Left renal pelvis (tissue), 4 donors: ENCODE measurements at places on chromosomes 16 and 17.

GRCh38 chr17:56499799-56500388, 93.6 kb upstream of the NOG start:
- DNase-seq, result no peak

DNA sequence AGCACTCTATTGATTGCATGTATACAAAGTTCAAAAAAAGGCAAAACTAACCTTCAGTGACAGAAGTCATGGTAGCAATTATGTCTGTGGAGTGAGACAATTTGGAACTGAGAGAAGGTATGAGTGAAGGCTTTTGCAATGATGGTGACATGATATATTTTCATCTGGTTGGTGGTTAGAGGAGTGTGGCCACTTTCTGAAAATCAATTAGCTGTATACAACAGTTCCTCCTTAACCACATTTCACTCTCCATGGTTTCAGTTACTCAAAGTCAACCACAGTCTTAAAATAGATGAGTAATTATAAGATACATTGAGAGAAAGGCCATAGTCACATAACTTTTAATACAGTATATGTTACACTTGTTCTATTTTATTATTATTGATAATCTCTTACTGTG, 26.2 kb downstream of the ADAMTS18 start:
- no peak for DNase-seq

GRCh38 chr16:9096416-9096952, 5.0 kb downstream of the HAPSTR1 start:
- no peak for DNase-seq

- DNase-seq, result no peak
Observed at GRCh38 chr17:16106161-16106891, 106.7 kb downstream of the TTC19 start.

DNA sequence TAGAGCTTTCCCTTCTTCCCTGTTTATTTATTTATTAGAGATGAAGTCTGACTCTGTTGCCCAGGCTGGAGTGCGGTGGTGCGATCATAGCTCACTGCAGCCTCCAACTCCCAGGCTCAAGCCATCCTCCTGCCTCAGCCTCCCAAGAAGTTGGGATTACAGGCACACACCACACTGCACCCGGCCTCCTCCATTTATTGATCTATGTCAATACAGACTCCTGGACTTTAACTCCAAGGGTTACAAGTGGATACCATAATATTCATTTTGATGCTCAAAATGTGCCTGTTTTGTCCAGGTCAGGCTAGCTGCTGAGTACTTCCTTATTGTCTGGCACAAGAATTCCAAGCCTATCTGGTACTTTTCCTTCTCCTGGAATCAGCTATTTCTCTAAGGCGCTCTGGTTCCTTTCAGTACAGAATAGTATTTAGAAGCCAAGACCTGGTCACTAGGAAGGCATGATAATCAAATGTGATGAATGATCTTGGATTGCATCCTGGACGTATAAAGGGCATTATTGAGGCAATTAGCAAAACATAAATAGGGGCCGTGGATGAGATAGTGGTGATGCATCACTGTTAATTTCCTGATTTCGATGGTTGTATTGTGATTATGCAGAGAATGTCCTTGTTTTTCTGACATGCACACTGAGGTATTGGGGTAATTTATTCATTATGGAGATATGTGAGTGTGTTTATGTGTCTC, 21.7 kb downstream of the IL4R start:
- DNase-seq, result no peak

DNA sequence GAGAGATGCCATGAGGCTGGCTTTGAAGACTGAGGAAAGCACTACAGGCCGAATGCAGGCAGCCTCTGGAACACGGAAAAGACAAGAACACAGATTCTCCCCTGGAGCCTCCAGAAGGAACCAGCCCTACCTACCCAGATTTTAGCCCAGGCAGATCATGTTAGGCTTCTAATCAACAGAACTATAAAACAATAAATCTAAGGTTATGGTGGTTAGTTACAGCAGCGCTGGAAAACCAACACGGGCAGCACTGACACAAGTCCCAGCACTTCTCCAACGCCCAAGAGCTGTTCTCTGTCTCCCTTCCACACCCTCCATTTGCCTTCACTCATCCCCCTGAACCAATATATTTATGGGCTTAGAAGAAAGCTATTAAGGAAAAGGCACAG, 7.5 kb downstream of the ANKRD11 start:
- DNase-seq, result no peak

DNA sequence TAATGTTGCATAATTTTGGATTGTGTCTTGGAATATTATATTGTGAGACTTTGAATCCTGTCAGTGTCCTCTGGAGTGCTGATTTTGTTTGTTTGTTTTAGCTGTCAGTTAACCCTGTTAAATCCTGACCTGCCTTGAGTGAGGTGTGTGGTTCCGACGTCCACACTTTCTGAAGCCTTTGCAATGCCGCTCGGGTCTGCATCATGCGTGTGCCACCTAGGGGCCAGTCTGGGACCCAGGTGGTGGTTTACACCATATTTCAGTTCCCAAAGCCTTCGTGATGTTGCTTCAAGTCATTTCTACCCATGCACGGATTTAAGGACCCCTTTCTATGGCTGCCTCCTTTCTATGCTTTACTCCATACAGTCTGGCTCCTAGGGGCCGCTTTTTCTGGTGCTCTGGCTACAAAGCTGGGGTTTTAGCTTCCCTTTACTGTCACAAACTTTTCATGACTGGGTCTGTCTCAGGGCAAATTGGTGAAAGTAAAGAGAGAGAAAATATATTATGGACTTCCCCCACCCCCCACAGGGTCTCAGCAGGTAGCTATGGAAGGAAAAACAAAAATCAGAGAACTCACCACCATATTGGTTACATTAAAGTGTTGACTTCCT, 11.4 kb upstream of the OR4D1 start:
- DNase-seq, result no peak

GRCh38 chr16:60027351-60027750, 1293.2 kb upstream of the GOT2 start:
- DNase-seq, result no peak

DNA sequence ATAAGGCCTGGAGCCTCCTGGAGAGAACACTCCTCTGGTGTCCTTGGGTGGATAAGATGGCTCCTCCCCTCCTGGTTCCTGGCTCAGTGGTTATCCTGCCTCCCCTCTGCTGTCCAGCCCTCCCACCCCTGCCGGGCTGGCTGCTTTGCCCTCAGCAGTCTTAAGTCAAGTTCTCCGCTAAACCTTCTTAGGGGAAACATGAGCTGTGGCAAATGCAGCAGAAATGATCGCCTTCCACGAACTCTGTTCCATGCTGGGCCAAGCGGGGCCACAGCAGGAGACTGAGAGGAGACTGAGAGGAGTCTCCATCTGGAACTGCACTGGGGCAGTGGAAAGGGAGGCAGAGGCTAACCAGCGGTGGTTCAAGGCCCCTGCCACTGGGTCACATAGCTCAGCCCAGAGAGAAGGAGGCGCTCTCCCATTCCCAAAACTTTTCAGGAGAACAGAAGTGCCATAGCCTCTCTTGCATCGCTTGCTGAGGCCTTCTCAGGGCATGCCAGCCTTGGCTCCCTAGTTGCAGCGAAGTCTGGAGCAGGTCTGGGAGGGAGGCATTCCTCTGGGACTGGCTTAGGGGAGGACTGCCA, 26.9 kb downstream of the TNS4 start:
- DNase-seq, result no peak

DNA sequence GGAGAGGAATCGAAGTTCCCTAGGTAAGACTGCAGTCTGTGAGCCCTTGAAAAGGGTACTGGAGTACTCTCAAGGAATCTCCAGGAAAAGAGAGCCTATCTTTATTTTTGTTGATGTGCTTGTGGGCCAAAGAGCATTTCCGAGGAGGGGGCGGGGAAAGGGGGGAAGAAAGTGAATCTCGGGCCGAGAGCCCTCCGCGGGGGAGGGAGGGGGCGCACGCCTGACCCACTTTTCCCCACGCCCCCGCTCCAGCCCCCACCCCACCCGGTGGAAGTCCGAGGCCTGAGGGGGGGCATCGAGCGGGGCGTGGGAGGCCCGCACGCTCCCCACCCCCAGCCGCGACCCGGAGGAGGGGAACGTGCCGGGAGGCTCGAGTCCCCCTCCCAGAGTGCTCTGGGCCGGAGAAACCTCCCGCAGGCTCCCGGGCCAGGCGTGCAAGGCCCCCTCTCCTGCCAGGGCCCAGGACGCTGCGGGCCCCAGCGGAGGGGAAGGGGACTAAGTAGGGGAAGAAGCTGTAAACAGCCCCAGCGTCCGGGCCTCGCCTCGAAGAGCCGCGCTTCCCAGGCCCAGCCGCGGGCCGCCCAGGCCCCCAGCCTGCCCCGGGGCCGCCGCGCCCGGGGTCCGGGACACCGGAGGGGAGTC, 444 bp downstream of the HELZ start:
- DNase-seq, result no peak

DNA sequence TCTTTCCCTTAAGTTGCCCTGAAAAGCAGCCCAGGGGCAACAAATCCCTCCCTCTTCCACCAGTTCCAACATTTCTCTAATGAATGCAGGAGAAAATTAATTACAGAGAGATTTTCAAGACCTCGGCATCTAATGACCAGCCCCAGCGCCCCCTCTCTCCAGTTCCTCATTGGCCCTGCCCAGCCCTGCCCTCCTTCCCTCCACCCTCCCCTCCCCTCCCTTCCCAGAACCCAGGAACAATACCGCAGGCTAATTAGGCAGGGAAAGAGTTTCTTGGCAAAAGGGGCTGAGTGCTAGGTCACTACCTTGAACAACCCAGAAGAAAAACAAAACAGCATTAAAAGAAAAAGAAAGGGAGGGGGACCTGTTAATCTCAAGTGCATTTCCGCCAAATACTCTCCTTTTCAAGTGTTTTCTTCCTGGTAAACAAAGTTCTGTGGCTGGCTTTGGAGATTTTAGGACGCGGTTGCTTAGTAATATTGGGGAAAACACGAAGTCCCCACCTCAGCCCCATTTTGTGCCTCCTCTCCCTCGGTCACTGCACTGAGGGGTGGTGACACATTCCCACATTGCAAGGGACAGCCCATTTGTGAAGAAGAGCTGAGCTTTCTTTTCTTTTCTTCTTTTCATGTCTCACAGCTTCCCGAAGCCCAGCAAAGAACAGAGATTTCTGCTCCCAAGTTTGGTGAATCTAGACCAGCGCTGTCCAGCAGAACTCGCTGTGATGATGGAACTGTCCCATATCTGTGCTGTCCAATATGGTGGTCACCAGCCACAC, 215.4 kb downstream of the SOX9 start:
- no peak for DNase-seq

DNA sequence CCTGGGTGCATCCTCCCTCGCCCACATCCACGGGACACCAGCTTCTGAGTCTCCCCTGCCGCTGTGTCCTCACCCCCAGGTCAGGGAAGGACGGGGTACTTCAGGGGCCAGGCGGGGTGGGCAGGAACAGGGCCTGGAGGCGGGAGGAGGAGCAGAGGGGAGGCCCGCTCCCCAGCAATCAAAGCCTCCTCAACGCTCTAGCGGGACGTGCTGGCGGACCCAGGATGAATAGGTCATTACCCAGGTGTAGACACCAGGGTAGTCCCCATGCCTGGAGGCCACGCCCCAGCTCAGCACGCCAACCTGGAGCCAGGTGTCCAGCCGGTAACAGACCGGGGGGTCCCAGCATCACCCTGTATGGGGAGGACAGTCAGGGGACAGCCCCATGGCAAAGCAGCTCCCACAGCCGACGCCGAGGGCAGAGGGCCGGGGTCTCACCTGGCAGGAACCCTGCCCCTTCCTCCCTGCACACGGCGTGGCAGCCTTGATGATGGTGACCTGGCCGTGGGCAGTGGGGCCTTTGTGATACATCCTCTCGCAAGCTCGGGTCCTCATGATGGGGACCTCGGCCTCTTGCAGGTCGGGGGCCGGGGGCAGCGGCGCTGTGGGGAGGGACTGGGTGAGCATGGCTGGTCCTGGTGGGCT, 24.2 kb downstream of the TPSD1 start:
- no peak for DNase-seq

GRCh38 chr16:23420011-23420410, 33.0 kb downstream of the COG7 start:
- DNase-seq, result no peak

- no peak for DNase-seq
Observed at GRCh38 chr16:50615891-50616290, 65.2 kb downstream of the SNX20 start.

DNA sequence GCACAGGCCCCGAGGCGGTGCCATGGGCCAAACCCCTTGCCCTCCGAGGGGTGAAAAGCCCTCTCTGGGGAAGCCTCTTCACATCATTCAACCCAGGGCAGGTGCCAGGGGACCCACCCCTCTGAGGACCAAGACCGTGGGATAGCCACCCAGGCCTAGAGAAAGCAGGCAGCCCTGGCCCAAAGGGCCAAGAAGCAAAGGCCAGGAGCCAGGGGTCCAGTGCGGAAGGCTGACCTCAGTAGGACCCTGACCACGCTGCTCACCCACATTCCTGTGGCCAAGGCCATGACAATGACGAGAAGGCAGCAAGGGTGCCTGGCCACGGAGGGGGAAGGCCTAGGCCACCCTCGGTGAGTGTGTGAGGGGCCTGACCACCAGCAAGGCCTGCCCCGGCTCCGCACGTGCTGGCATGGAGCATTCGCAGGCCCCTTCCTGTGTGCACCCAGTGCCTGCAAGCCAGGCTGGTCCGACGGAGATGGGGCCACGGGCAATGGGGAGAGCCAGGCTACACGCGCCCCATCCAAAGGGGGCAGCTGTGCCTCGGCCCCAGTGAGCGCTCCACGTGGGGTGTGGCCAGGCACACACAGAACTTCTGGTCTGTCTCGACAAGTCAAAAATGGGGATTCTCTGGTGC, 24.5 kb upstream of the RASD1 start:
- DNase-seq, result no peak

DNA sequence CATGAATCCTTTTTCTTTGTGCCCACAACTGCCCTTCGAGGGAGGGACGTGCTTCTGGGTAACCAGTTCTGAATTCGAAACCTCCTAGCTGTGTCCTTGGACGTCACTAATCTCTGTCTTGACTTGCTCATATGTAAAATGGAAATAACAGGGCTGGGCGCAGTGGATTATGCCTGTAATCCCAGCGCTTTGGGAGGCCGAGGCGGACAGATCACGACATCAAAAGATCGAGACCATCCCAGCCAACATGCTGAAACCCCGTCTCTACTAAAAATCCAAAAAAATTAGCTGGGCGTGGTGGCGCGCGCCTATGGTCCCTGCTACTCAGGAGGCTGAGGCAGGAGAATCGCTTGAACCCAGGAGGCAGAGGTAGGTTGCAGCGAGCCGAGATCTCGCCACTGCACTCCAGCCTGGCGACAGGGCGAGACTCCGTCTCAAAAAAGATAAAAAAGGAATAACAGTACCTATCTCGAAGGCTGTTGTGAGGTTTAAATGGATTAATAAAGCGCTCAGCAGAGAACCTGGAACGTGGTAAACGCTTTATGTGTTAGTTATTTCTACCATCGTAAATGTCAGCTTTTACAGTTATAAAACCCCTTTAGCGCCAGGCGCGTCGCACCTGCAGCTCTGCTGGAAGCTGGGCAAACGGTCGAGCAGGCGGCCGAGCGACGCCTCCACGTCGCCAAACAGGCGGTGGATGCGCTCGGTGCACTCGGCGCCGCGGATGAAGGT, 641 bp downstream of the COG8 start:
- DNase-seq, result no peak

DNA sequence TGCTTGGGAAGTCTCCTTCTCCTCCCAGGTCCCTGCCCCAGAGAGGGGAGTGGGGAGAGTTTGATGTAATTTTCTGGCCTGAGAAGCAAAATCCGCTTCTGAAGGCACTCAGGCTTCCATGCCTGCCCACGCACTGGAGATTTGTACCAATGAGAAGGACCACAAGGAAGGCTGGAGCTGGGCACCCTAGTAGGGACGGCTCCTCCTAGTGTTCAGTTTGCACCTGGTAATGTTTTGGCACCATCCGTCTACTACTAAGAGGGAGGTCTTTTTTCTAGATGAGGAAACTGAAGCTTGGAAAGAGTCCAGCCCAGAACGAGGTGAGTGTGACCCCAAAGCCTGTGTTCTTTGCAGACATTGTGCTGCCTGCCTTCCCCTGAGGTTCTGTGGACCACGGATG, 83.6 kb upstream of the NLRP1 start:
- no peak for DNase-seq
